ENCODE measurements at places on chromosomes 5 and 9. TPM values are rescaled to one million over a fixed set of nuclear protein-coding genes. Genes with fewer than 3 reads are reported as not detected.

DNA sequence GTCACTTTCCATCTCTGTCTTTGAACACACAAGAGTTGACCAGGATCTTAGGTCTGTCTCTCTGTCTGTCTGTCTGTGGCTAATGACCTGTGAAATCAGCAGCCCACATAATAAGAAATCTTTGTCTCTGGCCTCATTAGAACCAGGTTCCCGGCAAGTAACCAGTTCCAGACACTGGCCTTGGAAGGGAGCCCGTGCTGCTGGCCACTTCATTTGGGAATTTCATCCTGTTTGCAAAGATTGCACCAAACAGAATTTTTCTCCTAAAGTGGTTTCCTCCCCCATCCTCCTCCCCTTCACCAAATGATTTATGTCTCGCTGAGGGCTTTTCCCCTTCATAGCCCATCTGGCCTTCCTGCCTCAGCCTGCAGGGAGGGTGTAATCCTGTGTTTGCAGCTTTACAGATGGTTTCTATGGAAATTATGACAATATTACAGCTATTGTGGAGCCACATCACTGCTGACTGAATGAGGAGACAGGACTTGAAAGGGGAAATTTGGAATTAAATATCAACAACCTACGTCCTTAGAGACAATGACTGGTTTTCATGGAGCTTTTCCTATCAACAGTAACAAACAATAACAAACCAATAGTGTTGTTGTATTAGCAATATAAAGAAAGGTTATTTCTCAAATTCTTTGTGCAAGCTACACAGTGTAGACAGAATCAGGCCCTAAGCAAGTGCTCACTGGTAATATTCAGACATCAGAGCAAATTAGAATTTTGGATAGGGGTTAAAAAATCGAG lies 25.7 kb downstream of the DPYSL3 start:
- H3K36me3 ChIP-seq: peaks cover 5% of the 10 kb centered on the region
- no peak overlapping the region for H3K27ac ChIP-seq
- no peak for DNase-seq
- H3K4me3 ChIP-seq: no peak overlapping the region
- H3K4me1 ChIP-seq: peaks cover 25% of the 10 kb centered on the region

DNA sequence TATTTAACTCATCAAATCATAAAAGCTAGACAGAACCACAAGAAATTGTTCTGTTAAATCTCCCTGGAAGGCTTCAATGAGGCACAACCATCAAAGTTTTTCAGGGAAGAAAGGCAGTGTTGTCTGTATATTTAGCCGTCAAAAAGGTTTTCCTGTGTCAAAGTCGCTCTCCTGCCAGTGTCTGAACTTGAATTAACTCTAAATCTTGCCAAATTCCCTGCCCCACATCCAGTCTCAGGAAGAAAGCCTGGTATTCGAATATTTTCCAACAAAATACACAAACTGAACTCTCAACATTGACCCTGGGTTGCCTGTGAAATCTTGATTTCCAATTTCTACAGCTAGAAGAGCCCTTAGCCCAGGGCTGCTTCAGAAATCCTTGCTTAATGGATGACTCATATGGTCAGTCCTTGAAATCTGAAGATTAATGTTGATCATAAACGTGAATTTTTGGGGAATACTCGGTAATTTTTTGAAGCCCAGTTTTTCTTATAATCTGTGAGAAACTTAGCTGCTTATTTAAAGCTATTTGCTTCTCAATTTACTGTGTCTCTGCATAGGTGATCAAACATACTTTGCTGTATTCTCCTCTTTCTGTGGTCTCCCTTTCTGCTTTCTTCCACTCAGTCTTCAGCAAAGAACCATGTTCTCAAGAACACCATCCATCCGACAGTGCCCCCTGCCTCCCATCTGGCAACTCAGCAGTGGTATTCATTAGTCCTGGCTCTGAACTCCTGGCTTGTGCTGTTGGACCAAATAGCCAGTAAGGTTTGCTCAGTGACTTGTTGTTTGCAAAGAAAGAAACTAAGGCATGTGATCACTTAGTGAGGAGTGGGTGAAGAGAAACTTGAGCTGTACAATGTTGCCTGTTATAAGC lies 58.9 kb downstream of the NREP start:
- no peaks in the 10 kb centered on the region for H3K4me1 ChIP-seq
- no peaks in the 10 kb centered on the region for H3K36me3 ChIP-seq
- H3K27me3 ChIP-seq: no peaks in the 10 kb centered on the region
- DNase-seq: peak; percentile 59
- no peak overlapping the region for H3K4me3 ChIP-seq

GRCh38 chr5:44935871-44936270 lies 127.1 kb downstream of the MRPS30 start:
- H3K36me3 ChIP-seq: peaks cover 14% of the 10 kb centered on the region
- H3K4me1 ChIP-seq: no peaks in the 10 kb centered on the region
- H3K27ac ChIP-seq: no peak overlapping the region
- DNase-seq: no peak

DNA sequence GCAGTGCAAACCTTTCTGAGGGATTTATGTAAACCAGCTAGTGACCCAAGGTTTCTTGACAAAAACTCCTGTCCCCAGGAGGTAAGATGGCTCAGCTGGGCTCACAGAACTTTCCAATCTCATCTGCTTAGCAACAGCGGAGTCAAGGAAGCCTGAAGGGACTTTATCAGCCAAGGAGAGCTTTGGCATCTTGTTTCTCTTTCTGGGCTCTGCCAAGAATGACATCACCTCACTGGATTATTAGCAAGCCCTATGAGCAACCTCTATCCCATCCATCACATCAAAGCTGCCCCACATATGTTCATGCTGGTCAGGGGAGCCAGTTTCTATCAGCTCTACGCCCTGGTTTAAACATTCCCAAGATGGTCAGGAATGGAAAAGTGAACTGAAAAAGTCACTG lies 461.3 kb downstream of the ENC1 start:
- DNase-seq: no peak
- H3K27ac ChIP-seq: no peak overlapping the region
- no peak overlapping the region for H3K4me3 ChIP-seq

DNA sequence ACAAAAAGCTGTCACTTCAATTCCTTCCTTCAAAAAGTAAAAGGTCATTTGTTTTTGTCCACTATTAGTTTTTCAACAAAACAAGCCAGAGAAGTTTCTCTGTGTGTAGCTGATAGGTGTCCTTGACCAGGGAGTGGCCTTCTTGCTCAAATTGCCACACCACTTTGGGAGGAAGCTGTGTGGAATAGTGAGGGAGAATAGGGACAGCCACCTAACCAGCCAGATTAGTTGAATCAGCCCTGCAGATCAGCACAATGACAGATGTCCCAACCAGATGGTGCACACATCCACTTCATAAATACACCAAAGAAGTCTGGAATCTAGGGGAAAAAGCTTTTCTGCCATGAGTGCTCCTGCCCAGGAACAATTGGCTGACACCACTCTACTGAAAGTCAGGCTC lies 37.2 kb downstream of the NREP start:
- no peak for DNase-seq
- no peak overlapping the region for H3K27ac ChIP-seq
- no peaks in the 10 kb centered on the region for H3K27me3 ChIP-seq
- no peak overlapping the region for H3K4me3 ChIP-seq

DNA sequence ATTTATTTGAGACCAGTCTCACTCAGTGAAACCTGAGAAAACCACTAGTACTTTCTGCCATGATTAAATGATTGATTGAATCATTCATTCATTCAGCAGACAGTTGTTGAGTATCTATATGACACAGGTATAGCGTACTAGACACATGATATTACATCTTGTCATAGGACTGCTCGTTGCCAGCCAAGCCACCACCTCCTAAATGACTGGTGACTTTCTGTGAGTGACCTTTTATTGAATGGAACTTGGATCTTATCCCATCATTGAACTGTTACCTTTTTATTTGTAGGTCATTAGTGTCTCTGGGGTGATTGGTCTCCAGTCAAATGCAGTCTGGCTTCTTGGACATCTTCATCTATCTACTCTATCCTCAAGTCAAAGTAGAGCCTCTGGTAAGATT lies 80.7 kb downstream of the HACD4 start:
- no peaks in the 10 kb centered on the region for H3K4me1 ChIP-seq
- DNase-seq: no peak
- peaks cover 7% of the 10 kb centered on the region for H3K36me3 ChIP-seq
- no peak overlapping the region for H3K4me3 ChIP-seq
- no peak overlapping the region for H3K27ac ChIP-seq

- peak overlapping the region; percentile 86 for H3K4me3 ChIP-seq
- H3K36me3 ChIP-seq: no peaks in the 10 kb centered on the region
- no peak overlapping the region for H3K27ac ChIP-seq
Measured at GRCh38 chr5:149581931-149582768, 852 bp downstream of the ARHGEF37 start.

DNA sequence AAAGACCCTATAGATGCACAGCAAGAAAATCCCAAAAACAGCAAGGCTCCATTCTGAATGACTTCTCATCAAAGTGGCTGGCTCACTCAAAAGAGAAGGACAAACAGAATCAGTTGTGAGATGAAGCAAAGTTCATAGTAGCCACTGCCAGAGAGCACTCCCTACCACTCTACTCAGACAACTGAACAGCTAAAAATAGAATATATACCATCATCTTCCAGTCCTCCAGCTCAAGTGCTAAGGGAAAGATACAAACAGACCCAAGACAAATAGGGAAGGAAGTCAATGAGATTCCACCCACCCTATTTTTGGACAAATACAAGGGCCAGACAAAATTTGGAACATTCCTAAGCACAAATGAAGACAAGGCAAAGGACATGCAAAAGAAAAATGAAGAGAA lies 20.6 kb downstream of the GNAQ start:
- no peak for DNase-seq
- H3K27me3 ChIP-seq: no peaks in the 10 kb centered on the region
- no peak overlapping the region for H3K4me3 ChIP-seq
- peaks cover 4% of the 10 kb centered on the region for H3K4me1 ChIP-seq
- H3K36me3 ChIP-seq: no peaks in the 10 kb centered on the region

DNA sequence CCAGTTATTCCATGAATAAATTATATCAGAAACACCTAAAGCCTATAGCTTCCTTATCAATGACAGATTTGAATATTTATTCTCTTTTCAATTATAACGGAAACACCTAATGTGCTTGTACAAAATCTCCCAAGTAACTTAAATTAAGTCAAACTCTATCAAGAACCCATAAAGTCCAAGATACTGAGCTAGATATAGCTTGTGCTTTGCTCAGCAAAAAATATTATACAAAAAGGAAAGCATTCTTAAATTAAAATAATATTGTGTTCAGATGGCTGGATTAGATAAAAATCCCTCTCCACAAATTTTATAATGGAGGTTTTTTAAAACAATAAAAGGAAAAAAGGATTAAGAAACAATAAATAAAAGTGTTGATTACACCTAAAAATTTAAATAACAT lies 23.7 kb downstream of the NADK2 start:
- no peak overlapping the region for H3K4me3 ChIP-seq
- DNase-seq: no peak
- H3K27ac ChIP-seq: no peak overlapping the region

- no peak for DNase-seq
- H3K4me1 ChIP-seq: no peaks in the 10 kb centered on the region
- no peak overlapping the region for H3K27ac ChIP-seq
- no peak overlapping the region for H3K4me3 ChIP-seq
Measured at GRCh38 chr5:142753116-142753631, 17.0 kb upstream of the ARHGAP26 start.

GRCh38 chr5:96855031-96855872 lies 21.0 kb upstream of the ERAP2 start:
- no peaks in the 10 kb centered on the region for H3K36me3 ChIP-seq
- no peaks in the 10 kb centered on the region for H3K4me1 ChIP-seq
- no peak for DNase-seq
- no peak overlapping the region for H3K27ac ChIP-seq
- H3K4me3 ChIP-seq: no peak overlapping the region

- no peak overlapping the region for H3K27ac ChIP-seq
- H3K27me3 ChIP-seq: no peaks in the 10 kb centered on the region
- no peaks in the 10 kb centered on the region for H3K4me1 ChIP-seq
Measured at GRCh38 chr5:148768806-148769415, 57.5 kb upstream of the ADRB2 start.

- DNase-seq: no peak
- no peak overlapping the region for H3K4me3 ChIP-seq
- H3K36me3 ChIP-seq: peaks cover 12% of the 10 kb centered on the region
Measured at GRCh38 chr5:126062398-126063221, 360.6 kb upstream of the GRAMD2B start.

DNA sequence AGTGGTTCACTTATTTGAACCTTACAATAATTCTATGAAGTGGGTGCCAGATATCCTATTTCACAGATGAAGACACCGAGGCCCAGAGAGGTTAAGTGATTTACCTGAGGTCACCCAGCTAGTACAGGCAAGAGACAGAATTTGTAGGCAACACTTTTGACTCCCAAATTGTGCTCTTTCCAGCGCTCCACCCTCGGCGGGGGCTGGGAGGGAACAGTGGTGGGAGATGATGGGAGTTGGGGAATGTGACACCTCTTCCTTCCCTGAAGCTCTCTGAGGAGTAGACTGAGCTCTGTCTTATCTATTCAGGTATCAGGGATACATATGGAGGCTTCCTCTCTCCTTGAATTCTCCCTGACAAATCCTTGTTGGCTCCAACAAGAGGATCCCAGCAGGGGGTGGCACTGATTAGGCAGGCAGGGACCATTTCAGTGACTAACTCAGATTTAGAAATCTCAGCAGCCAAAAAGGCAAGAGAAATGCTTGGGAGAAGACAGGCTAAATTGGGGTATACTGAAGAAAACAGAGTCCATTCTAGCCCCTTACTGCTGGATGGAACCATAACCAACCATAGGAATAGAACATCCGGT lies 95.8 kb upstream of the PANK3 start:
- no peaks in the 10 kb centered on the region for H3K27me3 ChIP-seq
- H3K4me1 ChIP-seq: no peaks in the 10 kb centered on the region
- no peaks in the 10 kb centered on the region for H3K36me3 ChIP-seq
- no peak overlapping the region for H3K4me3 ChIP-seq
- no peak for DNase-seq
- H3K27ac ChIP-seq: no peak overlapping the region

DNA sequence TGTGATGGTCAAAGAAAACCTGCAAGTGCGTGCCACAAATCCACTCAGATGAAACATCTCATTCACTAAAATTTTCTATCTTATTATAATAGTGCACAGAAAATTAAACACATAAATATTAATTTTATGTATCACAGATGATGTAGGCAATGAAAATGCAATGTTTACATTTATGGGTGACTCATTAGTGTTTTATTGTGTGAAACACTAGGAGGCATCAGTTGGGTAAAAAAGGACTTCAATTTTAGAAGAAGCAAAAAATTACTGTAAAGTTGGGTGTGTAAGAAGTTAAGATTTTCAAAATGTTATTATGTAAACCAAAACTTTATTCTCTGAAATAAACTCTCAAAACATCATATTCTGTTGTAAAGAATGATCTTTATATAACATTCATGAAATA lies 4.0 kb downstream of the MEF2C start:
- no peaks in the 10 kb centered on the region for H3K4me1 ChIP-seq
- H3K4me3 ChIP-seq: no peak overlapping the region
- H3K36me3 ChIP-seq: no peaks in the 10 kb centered on the region
- H3K27me3 ChIP-seq: no peaks in the 10 kb centered on the region
- DNase-seq: no peak

- peak overlapping the region; percentile 62 for H3K4me3 ChIP-seq
- DNase-seq: no peak
- no peak overlapping the region for H3K27ac ChIP-seq
- peaks cover 4% of the 10 kb centered on the region for H3K4me1 ChIP-seq
- 0 out of 2 replicates have a peak, but pooled peaks cover 8% of the 10 kb centered on the region for H3K36me3 ChIP-seq
- no peaks in the 10 kb centered on the region for H3K27me3 ChIP-seq
Measured at GRCh38 chr9:114386886-114387679, 699 bp downstream of the AKNA start.

Gene RASEF
- 1.9 TPM for total RNA-seq

Gene FOXD4
- total RNA-seq: 0.22 TPM

Gene DOCK8
- total RNA-seq: 2.3 TPM

Gene SOWAHA
- total RNA-seq: 0.20 TPM

Gene SLC45A2
- total RNA-seq: not detected

Gene FOXI1
- not detected for total RNA-seq

Gene FOXE1
- total RNA-seq: not detected
